ENCODE measurements at places on chromosomes 3 and 15.
A peak's percentile ranks its signal among the peaks of the same experiment; 100 is the strongest.

DNA sequence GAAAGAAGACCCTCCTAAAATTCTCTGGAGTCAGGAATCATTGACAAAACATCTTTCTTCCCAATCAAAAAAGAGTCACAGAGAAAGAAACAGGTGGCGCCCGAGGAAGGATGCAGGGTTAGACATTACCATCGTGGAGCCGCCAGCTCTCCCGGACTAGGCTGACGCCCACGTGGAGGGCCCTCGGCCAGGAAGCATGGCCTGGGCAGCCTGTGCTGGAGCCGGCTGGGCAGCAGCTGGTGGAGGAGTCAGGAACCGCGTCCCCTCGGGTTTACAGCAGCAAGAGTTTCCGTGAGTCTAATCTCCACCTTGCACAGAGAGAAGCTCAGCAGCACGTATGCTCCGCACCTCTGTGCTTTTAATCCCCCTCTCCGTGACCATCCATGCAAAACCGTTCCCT, 533.7 kb upstream of the ATP11B start:
- DNase-seq: no peak

GRCh38 chr3:197545571-197545970, 10.2 kb downstream of the BDH1 start:
- DNase-seq: no peak

- DNase-seq: no peak
These were observed 194.2 kb downstream of the PLCL2 start for GRCh38 chr3:17078926-17079465.

DNA sequence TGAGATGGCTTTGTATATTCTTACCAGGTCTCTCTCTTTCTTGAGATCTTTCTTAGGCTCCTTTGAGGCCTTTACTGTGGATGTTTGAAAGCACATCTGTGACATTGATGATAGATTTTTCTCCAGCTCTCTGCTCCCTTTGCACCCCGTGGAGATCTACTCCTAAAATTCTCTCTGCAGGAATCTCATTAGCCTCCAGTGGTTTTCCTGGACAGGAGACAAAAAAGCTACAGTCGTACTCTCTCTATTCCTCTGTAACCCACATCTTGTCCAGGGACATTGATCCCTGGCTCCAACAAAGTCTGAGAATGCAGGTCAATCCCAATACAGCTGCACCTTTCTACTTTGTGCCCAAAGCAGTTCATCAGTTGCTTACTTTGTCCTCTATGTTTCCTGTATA, 68.2 kb downstream of the RBMS3 start:
- no peak for DNase-seq

DNA sequence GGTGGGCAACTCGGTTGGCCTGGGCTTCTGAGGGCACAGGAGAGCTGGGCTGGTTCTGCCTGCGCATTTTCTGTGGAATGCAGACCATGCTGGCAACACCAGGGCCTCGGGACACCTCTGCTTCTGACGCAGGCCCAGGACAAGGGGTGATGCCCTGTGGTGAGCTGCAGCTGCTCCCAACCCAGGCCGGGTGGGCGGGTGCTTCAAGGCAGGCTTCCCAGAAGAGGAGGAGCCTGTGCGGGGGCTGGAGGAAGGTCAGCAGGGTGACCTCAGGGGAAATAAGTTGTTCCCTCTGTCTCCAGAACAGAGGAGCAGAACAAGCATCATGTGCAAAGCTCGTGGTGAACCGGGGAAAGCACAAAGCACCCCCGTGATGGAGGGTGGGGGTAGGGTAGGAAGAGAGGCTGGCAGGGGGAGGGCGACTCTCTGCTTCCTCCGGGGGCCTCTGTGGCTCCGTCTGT, 11.0 kb upstream of the PLXNA1 start:
- DNase-seq: no peak

GRCh38 chr3:30324587-30324986, 281.8 kb upstream of the TGFBR2 start:
- DNase-seq: peak; percentile 54

- DNase-seq: no peak
These were observed 318.2 kb upstream of the TMCO5A start for GRCh38 chr15:37616215-37616614.

DNA sequence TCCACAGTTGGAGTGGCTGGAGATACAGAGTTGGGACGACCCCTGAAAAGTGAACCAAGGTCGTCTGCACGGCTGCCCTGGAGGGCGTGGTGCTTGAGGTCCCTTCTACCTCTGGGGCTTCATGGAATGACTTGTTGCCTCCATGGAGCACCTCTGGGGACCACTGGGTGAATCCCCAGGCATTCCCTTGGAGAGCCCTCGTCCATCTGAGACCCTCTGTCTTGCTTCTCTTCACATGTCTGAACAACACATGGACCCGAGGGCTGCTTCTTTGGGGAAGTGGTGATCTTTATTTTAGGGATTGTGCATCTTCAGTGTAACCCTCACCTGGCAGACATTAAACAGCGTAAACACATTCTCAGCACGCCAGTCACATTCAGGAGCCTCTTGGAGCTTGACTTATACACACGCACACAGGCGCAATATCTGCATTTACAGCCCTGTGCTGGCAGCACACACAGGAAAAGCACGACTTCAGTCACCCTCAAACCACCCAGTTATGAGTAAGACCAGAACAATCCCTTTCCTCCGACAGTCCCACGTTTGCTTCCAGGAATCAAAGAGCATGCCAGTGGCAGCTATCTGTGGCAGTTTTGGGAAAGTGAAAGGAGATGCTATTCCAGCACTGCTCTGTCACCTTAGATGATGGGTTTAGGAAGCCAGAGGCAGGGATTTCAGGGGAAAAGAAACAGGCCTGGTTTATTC, 12.6 kb downstream of the FAM107A start:
- DNase-seq: no peak

DNA sequence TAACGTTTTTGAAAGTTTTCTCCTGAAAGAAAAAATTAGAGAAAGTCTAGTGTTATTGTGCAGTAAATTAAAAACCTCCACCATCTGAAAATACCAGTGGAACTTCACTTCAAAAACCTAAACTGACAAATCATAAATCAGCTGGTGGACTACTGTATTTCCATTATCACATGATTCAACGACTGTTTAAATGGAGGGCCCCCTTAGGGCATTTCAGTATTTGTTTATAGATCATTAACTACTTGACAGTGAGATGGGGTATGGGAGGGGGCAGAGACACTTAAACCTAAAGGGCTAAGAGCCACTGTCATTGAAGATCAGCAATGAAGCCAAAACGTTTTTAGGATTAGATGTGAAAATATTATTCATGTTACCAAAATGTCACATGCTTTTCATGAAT, 8.8 kb upstream of the C15orf61 start:
- DNase-seq: no peak

GRCh38 chr15:25242957-25243799, 195.6 kb downstream of the UBE3A start:
- no peak for DNase-seq

GRCh38 chr3:188562144-188562543, 408.2 kb downstream of the LPP start:
- no peak for DNase-seq

- no peak for DNase-seq
These were observed 266.1 kb downstream of the ARRDC4 start for GRCh38 chr15:98226578-98226977.

DNA sequence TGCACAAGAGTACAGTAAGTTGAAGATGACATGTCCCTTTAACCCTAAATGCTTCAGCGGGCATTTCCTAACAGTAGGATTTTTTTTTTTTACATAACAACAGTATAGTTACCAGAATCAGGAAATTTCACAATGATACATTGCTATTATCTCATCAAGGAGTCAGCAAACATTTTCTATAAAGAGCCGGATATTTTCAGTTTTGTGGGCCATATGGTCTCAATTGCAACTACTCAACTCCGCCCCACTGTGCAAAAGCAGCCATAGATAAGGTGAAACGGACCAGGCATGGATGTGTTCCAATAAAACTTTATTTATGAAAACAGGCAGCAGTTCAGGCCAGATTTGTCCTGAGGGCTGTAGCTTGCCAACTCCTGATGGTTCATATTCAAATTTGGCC, 130.6 kb downstream of the SMAD6 start:
- peak; percentile 25 for DNase-seq

DNA sequence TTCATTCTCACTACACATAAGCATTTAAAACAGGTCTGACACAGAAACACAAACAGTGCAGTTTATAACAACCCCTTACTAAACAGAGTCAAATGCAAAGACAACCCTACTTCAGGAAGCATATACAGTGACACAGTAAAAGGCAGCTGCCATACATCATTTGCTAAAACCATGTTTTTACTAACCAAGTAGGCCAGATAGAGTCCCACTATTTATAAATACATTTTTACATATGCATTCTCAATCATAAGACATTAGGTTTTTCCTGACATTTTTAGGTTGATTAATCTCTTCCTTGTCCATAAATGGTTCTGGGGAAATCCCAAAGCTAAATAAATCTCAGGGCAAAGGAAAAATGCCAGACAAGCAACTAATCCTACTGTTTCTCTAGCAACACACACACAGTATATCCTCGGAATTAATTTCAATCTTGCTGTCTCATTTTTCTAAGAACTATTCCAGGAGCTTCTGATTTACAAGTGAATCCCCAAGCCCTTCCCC, 39.0 kb downstream of the CHAC1 start:
- no peak for DNase-seq

DNA sequence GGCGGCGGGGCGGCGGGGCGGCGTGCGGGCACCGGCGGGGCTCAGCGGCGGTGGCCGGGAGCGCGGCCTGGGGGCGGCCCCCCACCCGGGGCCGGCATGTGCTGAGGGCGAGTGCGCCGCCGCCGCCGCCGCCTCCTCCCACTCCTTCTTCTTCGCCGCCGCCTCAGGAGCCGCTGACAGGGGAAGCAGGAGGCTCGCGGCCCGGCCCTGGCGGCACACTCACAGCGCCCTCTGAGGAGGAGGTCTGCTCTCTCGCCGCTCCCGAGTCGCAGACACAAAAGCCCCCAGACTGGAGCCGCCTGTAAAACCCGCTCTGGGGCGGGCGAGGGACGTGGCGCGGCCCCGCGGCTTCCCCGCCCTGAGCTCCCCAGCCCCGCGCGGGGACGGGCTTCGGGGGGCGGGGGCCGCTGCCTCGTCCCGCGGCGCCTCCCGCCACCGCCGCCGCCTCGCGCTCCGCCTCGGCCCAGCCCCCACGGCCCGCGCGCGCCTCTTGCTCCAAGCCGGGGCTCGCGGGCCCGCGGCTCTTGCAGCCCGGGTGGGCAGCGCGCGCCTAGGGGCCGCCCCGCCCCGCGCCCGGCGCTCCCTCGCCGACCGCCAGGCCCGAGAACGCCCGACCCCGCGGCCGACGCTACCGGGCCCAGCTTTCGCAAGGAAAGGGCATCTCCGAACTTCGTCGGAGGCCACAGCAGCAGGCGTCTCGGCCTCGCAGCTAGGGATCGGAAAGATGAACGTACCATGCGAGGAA, at the start of gene PYGO1:
TSS of gene PYGO1 (minus strand) at position 276 of the 745 bp plus-strand sequence. CDS start 462 bp downstream, outside the sequence.
- DNase-seq: no peak

DNA sequence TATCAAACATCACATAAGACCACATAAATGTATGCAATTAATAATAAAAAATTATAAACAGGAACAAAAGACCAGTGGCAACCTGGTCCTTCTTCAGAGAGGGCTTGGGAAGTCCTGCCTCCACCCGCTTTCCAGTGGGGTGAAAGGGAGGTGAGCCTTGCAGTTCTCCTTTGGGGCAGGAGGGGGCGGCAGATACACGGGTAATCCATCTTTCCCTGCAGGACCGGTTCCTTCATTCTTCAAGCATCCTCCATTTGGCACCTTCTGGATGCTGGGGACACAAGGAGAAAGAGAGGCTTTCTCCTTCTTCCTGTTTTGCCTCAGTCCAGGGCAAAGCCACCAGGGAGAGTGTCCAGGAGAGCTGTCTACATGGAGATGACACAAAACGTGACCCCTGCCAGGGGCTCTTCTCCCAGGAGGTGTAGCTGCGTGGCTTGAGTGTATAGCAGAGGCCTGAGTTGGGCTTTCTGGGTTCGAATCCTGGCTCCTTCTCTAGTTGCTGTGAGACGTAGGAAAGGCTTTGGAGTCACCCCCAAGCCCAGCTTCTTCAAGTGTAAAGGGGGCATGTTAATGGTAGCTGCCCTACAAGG, 23.2 kb downstream of the RPLP1 start:
- DNase-seq: peak; percentile 63

DNA sequence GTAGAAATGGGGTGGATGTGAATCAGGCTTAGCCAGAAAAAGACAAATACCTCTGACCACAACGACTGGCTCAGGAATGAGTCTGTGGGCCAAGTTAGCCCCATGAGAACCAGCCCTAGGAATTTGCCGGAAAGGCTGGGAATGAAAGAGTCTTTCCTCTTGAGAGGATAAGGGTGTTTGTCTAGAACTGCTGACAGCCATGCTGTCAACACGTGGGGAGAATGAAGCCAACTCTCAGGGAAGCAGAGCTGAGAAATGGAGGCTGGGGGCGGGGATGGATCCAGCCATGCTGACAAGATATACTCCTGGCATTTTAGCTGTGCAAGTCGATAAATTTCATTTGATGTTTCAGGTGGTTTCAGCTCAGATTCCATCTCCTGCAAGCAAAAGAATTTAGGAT, 10.6 kb upstream of the SLC6A1 start:
- no peak for DNase-seq

DNA sequence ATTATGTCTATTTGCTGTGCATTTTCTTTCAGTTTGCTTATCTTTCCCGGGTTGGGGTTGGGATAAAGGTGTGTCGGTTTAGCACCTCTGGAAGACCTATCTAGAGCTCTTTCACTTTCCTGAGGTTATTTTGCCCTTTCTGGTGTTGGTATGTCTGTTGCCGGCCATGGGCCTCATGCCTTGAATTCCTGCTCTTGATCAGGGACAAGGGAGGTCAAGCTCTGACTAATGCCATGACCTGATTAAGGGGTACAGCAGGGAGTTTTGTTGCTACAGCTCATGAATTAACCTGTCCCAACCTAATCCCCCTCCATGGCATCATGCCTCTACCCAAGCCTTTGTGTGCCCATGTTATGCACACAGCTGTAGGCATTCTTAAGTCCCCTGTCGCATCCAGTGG, 70.5 kb upstream of the GOLGA6B start:
- no peak for DNase-seq

GRCh38 chr3:46709721-46710120, 7.9 kb downstream of the PRSS50 start:
- no peak for DNase-seq

- no peak for DNase-seq
These were observed 33.4 kb upstream of the MUC13 start for GRCh38 chr3:124967964-124968363.

GRCh38 chr15:29465816-29466215, 196.2 kb upstream of the NSMCE3 start:
- DNase-seq: no peak

DNA sequence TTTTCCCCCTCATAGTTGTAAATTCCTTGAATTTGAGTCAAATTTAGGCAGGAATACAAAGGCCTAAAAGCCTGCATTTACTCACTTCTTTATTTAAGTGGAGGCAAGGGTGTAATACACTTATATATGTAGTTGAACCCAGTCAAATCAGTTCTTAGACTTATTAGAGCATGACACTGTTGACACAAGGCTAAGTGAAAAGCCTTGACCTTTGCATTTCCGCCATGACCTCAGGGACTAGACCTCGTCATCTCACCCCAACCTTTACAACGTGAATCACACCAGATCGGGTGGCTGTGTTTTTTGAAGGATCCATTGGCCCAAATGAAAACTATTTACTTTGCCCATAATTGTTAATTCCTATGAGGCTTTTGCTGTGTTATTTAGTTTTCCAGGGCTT, 774.4 kb downstream of the ROBO1 start:
- DNase-seq: no peak
